ENCODE measurements at places on chromosomes 5 and 9.

DNA sequence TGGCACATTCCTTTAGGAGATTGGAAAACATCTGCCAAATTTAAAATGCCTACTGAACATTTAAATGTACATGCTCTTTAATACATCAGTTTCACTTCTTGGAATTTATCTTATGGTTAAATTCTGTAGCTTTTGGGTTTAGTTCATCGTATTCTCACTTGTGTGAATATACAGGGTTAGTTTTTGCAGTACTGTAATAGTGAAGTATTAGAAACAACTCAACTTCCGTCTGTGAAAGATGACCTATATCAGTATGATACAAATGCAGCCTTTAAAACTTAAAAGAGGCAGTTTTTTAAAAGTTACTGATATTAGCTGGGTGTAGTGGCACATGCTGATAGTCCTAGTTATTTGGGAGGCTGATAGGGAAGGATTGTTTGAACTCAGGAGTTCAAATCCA lies 57.2 kb downstream of the CDC42SE2 start:
- no peak for DNase-seq

DNA sequence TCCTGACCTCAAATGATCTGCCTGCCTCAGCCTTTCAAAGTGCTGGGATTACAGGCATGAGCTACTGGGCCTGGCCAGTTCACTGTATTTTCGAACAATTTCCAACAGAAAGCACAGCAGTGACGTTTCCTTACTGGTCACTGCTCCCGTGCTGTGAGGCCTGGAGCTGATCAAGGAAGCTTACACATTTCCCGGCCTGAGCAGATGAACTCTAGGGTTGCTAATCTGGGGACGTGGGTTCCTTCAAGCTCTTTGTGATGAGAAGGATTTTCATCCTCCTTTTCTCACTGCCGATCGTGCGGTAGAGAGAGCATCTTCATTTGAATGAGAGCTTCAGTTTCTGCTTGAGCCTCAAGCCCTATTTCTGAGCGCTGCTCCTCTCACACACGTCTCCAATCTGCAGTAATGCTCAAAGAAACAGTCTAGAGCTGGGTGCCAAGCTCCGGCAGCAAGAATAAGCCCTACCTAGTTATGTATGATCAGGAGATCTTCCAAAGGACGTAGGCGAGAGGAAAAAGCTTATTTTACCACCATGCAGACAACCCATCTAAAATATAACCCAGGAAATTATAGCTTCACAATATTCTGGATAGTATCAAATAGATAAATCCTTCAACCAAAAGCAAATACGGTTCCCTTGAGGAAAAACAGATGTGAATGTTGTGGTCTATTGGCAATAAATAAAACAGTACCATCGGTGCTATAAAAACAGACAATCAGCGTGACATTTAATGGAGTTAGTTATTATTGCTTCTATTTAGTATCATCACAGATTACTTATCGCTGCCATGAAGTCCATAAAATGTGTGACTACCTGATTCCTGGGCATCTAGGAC lies 7.3 kb upstream of the SPATA24 start:
- DNase-seq, result no peak

DNA sequence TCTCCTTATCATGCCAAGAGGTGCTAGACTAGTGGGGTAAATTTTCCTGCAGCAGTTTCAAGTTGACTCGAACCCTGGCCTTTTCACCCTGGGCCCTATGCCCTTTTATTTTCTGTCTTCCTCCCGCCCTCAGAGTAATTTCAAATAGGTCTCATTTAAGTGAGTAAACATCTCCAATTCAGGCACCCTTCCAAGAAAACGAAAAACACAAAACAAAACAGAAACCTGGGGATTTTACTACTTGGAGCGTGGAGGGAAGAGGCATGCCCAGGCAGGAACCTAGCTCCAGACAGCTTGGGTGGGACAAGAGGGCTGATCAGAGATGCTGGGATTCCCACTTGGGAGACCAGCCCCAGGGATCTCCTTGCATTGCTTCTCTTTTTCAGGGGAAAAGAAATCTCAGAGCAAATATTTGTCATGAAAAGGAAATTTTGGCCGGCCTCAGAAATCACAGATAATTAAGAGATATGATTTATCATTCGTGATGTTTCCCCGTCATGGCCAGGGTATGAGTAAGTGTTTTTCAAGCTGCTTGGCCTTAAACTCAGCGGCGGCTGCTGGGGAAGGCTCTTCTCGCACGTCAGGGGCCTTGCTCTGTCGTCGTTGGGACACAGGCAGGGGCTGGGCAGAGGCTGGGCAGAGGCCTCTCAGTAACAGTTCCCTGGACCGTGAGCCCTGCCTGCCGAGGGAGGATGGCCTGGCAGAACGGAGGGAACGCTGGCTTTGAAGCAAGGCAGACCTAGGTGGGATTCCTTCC lies 248.6 kb upstream of the KLF4 start:
- no peak for DNase-seq

DNA sequence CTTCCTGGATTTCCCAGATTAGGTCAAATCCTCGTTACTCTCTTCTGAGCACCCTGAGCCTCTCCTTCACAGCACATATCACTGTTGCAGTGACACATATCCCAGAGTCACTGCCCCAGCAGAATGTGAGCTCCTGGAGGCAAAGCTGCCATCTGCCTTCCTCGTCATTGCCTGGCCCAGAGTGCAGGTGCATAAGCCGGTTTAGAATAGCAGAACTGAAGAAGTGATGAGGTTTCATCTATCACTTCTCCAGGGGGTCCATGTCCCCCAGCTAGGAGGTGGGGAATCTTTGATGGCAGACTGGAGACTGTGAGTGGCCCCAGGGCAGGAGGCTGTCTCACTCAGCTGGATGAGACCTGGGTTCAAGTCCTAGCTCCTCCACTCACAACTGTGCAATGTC lies 25.8 kb downstream of the NIPAL4 start:
- no peak for DNase-seq

- peak; percentile 20 for DNase-seq
Observed at GRCh38 chr5:169740435-169740834, 103.4 kb downstream of the DOCK2 start.

- no peak for DNase-seq
Observed at GRCh38 chr9:133148199-133149129, 15.2 kb downstream of the GBGT1 start.

- DNase-seq, result peak; percentile 21
Observed at GRCh38 chr5:126471875-126472537, 48.8 kb downstream of the GRAMD2B start.

GRCh38 chr9:128529191-128529590 lies 23.2 kb upstream of the SPTAN1 start:
- DNase-seq, result no peak

DNA sequence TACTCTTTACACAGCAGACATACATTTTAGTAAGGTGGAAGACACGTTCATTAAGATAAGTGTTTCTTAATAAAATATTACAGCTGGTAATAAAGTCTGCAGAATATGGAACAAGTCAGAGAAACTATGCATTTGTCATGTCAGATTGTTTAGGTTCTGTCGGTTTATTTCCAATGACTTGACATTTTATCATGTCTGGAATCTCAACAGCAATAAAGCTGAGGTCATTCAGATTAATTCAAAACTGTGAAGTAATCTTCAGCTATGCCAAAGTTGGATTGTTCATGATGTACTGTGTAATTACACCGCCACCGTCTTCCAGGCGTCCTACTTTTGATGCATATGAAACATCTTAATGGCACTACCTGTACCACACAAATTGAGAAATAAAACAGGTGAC lies 1032.6 kb downstream of the CDH12 start:
- DNase-seq, result no peak

- no peak for DNase-seq
Observed at GRCh38 chr5:160635046-160635445, 213.4 kb downstream of the PTTG1 start.

DNA sequence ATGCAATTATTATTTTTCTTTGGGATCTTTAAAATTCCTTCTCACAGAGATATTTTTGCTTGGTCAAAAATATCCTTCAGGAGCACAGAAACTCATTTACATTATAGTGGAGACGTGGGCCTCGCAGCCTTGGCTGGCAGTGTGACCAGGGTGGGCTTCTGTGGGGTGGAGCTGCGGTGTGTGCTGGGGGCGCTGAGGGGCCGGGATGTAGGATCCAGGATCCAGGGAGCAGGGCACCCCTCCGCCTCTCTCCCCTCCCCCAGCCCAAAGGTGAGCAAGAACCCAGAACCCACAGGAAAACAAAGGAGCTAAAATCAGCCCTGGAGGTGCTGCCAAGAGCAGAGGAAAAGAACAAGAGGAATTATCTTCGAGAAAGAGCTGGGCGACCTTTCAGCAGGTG lies 79.1 kb upstream of the OLFM1 start:
- no peak for DNase-seq

DNA sequence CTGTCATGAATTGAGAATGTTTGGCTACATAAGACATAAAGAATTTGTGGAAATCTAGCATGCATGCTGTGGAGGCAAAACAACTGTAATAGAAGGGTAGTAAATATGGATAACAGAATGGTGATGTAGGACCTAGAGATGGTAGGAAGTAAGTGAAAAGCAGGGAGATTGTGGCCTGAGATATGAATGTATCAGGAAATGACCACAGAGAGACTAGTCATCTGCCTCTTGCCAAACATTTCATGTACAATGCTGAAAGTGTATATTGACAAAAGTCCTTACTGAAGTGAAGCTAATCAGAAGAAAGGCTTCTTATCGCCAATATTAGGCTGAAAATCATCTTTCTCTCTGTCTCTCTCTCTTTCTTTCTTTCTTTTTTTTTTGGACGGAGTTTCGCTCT lies 873.1 kb upstream of the CTNND2 start:
- DNase-seq, result no peak

DNA sequence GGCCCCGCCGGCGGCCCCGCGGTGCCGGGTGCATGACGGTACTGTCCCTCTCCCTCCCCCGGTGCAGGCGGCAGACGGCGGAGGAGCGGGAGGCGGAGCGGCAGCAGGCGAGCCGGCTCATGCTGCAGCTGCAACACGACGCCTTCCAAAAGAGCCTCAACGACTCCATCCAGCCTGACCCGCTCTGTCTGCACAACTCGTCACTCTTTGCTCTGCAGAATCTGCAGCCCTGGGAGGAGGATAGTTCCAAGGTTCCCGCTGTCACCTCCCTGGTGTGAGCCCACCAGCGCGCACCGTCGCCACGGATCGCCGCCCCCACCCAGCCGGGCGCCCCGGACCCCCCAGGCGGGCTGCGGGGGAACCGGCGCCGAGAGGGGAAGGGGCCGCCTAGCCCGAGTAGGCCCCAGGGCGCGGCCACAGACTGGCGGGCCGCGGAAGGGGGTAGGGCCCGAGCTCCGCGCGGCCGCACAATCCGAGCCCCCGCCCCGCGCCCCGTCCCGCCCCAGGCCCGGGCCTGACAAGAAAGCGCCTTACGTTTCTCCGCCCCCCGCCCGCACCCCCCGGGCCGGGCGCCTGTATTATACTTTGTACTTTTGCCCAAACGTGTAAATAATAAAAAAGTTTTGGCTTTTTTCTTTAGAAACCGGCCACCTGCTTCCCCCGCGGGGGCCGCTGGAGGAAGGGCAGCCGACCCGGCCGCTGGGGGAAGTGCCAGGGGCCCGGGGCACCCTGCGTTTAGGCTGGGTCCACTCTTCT lies 2.5 kb downstream of the TLX3 start:
- peak; percentile 57 for DNase-seq

GRCh38 chr9:97109194-97109811 lies 70.4 kb upstream of the CTSV start:
- DNase-seq, result peak; percentile 59

GRCh38 chr5:83551821-83552220 lies 80.3 kb downstream of the VCAN start:
- DNase-seq, result no peak

- no peak for DNase-seq
Observed at GRCh38 chr5:123950701-123951581, 439.0 kb downstream of the CSNK1G3 start.

GRCh38 chr5:133981714-133982113 lies 13.3 kb upstream of the C5orf15 start:
- no peak for DNase-seq

- DNase-seq, result peak; percentile 41
Observed at GRCh38 chr9:4585135-4585534, 77.0 kb upstream of the PLPP6 start.

- DNase-seq, result no peak
Observed at GRCh38 chr9:2727374-2727773, 10.1 kb downstream of the KCNV2 start.

DNA sequence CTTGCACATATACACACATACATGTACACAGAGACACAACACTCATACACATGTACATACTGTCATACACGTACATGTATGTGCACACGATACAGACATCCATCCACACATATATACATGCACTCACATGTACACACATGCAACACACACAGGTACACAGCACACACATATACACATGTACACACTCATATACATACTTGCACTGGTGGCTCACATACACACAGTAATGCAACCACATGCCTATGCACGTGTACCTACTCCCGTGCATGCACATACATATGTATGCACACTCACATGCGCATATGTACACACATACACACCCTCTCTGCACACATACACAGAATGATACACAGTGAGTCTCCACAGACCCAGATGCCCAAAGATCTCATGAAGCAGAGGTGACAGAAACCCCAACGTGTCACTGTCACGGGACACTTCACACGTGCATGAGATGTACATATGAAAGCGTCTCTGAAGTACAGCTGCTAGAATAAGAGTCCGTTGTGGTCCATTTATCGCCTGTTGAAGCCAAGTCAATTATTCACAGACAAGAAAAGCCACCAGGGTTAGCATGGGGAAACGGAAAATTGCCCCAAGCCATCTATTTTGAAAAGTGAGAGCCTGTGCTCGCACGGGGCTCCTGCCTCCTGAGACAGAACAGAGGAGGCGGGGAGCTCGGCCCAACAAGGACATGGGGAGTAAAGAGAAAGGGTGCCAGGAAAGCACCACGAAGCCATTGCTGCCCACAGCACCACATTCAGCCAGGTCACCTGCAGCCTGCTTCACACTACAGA lies 24.9 kb downstream of the LPCAT1 start:
- no peak for DNase-seq

DNA sequence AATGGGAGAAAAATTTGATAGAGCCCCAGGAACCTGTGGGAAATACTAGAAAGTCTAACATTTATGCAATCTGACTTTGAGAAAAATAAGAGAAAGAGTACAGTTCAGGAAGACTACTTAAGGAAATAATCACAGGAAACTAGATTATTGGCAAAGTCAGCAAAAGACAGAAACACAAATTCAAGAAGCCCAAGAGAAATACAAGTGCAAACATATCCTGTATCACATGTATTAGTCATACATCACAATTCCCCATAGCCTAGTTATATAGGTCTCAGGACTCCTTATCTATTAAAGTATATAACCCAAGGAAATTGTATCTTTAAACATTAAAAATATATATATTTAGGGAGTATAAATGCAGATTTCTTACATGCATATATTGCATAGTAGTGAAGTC lies 100.8 kb downstream of the HOMER1 start:
- DNase-seq, result no peak

- no peak for DNase-seq
Observed at GRCh38 chr5:45113726-45114125, 305.0 kb downstream of the MRPS30 start.

DNA sequence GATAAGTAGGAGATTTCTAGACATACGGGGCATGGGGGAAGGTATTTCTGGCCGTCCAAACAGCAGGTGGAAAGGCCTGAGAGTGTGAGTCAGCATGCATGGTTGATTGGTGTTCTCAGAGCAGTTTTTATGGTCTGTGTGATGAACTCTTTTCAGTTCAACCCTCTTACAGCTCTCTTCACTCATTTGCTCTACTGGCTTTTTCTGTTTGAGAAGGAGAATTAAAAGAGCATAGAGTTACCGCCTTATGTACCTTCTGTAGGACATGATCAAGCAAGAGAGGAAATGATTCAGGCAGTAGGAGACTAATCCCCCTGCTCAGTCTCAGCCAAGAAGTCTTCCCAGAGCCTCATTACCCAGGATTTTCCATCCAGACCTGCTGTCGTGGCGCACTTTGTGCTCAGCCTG lies 92.4 kb downstream of the PRDM6 start:
- DNase-seq, result no peak
